BE2C (cell line): ENCODE measurements at places on chromosomes 7 and 10.

DNA sequence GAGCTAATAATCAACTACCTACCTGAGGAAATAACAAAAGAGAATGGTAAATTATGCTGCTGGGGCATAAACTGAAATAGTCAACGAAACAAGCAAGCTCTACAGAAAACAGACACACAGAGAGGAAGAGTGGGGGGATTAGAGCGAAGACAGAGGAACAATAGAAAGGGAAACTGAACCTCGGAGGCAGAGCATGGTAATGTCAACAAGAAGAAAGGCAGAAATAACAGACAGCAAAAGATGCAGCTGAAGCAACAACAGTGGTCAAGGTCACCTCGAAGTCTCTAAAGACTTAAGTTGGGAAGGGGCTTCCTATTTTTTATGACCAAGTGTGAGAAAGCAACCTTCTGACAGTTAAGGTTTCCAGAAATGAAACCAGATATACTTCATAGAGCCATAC lies 177.0 kb downstream of the ZNF438 start:
- no peak for DNase-seq

DNA sequence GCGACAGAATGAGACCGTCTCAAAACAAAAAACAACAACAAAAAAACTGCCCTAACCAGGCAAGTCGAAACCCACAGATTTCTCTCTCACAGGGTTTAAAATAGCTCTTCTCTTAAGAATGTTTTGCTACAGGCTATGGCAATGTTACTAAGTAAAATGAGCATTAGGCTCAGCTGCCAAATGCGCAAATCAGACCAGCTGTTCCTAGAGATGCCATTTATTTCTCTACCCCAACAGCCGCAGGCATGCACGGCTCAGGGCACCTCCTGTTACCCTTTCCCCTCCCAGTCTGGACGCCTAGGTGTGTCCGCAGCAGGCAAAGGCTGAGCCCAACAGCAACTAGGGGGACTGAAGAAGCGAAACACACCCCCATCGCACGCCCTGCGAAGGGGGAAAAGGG lies 168.3 kb upstream of the MBL2 start:
- no peak for DNase-seq

DNA sequence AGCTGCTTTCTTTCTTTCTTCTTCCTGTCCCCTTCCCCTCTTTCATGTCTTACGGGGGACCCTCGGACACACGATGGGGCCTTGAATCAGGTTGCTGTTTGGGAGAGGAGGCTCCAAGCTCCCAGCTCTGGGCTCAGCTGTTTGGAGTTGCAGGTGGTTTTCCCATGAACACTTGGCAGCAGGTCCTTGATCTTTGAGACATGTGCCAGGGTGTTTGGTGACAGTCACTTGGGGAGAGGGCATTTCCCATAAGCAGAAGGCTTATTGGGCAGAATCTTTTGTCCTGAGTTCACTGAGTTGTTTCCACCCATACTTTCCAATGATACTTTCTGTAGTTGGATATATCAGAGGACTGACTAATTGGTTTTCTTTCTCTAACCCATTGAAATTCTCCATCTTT lies 104.7 kb upstream of the SH2B2 start:
- DNase-seq = no peak

DNA sequence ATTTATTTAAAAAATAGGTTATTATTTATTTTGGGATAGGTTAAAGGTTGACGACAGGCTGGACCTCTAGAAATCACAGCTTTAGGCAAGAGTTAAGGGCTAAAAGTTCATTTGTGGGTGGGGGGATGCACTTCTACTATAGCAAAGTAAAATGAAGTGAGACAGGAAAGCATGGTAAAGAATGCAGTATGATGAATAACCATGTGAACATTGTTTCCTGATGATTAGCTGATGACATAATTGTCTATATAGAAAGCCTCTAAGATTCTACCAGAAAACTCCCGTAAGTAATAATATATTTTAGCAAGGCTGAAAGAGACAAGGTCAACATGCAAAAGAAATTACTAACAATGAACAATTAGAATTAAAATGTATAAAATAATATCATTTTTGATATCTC lies 25.7 kb upstream of the PRSS37 start:
- DNase-seq = no peak

GRCh38 chr7:93902777-93903423 lies 3.5 kb upstream of the GNGT1 start:
- peak; percentile 17 for DNase-seq

DNA sequence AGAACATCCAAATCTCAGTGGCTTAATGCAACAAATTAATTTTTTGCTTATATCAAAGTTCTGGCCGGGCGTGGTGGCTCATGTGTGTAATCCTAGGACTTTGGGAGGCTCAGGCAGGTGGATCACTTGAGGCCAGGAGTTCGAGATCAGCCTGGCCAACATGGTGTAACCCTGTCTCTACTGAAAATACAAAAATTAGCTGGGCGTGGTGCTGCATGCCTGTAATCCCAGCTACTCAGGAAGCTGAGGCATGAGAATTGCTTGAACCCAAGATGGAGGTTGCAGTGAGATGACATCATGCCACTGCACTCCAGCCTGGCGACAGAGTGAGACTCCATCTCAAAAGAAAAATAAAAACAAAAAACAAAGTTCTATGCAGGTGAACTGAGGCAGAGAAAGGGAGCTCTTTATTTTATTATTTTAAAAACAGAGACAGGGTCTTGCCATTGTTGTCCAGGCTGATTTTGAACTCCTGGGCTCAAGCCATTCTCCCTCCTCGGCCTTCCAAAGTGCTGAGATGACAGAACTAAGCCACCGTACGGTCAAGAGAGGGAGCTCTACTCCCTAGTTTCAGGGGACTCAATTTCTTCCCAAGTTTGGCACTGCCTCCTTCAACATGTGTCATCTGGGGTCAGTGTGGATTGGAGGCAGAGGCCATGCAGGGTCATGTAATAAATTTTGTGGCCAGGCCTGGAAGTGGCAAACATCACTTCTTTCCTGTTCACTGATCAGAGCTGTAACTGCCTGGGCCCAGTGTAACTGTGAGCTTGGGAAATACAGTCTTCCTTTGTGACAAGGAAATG lies 2.4 kb downstream of the ADCK2 start:
- DNase-seq = peak; percentile 36

GRCh38 chr10:132463333-132464255 lies 66.6 kb downstream of the PWWP2B start:
- peak; percentile 7 for DNase-seq

DNA sequence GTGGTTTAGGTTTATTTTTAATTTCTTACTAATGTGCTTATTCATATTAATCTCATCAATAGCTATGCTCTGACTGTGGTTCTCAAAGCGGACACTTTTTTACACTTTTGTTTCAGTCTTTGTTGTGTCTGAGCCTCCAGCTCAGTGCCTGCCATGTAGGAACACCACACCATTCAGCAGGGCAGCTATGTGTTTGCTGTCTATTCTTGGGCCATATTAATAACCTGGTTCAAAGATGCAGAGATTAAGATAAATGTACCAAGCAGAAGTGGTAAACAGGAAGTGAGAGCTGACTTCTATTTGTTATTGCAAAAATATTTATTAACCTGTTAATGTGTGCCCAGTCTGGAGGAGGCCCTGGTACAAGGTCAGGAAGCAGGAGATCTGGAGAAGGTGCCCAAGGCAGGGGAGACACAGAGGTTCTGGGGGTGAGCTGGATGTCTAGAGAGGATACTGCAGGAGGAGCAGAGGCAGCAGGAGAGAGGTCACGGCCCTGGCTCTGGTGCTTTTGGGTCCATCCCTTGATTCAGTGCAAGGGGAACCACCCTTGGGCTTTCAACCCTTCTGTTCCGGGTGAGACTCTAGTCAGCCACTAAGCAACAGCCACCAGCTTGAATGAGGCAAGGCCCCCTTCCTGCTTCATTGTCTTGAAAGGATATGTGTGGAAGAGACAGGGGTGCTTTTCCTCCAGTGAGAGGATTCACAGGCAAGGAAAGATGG lies 1.9 kb downstream of the TBXAS1 start:
- DNase-seq = no peak
